Tibial nerve (tissue), 4 donors: ENCODE measurements at places on chromosomes 11 and 22. TPM values are rescaled to one million over a fixed set of nuclear protein-coding genes. Genes with fewer than 3 reads are reported as not detected.

DNA sequence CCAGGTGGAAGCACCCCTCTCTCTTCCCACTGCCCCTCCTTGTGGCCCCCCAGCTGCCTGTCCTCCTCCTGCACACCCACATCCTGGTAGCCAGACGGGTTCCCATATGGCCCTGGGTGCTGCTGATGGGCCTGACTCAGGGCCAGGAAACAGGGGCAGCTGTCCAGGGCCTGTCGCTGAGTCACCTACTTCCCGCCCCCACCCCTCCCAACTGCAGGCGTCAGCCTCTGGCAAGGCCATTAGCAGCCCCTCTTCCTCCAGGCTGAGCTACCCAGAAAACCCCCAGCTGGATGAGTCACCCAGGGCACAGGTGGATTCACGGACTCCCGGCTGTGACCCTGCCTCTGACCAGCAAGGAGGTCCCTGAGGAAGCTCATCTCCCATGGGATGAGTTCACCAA lies 6.9 kb upstream of the GAL start:
- no peak overlapping the region for H3K27ac ChIP-seq
- H3K36me3 ChIP-seq, result no peaks in the 10 kb centered on the region
- H3K4me3 ChIP-seq, result no peak overlapping the region
- DNase-seq, result no peak
- no peaks in the 10 kb centered on the region for H3K27me3 ChIP-seq

DNA sequence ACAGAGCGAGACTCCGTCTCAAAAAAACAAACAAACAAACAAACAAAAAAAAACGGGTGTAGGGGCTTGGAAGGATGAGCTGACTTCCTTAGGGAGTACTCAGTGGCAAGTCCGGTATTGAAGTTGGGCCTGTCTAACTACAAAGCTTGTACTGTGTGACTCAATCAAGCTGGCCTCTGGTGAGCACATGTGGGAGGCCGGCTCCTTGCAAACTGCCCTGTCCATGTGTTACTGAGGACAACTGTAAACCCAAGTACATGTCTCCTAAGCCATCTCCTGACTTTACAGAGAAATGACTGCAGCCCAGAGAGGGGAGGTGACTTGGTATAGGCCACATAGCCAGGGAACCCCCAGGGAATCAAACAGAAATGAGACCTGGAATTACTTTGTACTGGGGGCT lies 11.6 kb downstream of the RIBC2 start:
- DNase-seq, result no peak
- H3K27ac ChIP-seq, result no peak overlapping the region
- no peaks in the 10 kb centered on the region for H3K27me3 ChIP-seq
- H3K4me3 ChIP-seq, result no peak overlapping the region
- no peaks in the 10 kb centered on the region for H3K4me1 ChIP-seq
- no peaks in the 10 kb centered on the region for H3K36me3 ChIP-seq

GRCh38 chr11:2289859-2290258 lies 11.9 kb downstream of the C11orf21 start:
- H3K27ac ChIP-seq, result no peak overlapping the region
- H3K27me3 ChIP-seq, result no peaks in the 10 kb centered on the region
- no peaks in the 10 kb centered on the region for H3K4me1 ChIP-seq
- DNase-seq, result no peak
- H3K4me3 ChIP-seq, result no peak overlapping the region

DNA sequence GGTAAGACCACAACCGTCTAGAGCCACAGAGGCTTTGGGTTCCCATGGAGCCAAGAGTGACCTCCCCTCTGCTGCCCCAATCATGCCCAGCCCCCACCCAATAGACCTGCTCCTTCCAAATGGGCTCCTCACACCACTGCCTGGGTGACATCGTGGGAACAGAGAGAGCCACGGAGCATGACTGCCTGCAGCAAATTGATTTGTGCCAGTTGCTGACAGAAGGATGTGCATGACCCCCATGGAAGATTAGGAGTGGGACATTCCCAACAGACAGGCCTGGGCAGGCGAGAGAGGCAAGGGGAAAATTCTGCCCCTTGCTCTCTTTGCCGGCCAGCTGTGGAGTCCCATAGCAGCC lies 88.5 kb downstream of the TENM4 start:
- H3K36me3 ChIP-seq, result no peaks in the 10 kb centered on the region
- H3K4me1 ChIP-seq, result no peaks in the 10 kb centered on the region
- no peak for DNase-seq
- H3K4me3 ChIP-seq, result no peak overlapping the region
- H3K27ac ChIP-seq, result no peak overlapping the region

DNA sequence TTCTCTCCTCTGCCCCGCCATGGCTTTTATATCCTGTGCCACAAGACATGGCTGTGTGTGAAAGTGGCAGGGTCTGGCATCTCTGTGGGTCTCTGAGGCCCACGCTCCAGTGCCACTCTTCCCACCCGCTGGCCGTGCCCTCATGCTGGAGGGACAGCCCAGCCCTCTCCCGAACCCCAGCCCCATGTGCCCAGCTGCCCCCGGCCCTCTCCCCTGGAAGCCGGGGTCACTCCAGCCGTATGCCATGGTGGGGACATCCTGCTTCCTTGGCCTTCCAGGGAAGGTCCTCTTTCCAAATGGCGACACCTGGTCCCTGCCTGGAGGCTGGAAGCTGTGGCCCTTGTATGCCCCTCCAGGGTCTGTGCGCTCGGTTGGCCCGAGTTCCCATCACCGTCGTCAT lies 63.3 kb upstream of the PPP6R3 start:
- no peaks in the 10 kb centered on the region for H3K27me3 ChIP-seq
- no peak for DNase-seq
- peaks cover 32% of the 10 kb centered on the region for H3K36me3 ChIP-seq

- H3K36me3 ChIP-seq, result no peaks in the 10 kb centered on the region
- H3K27ac ChIP-seq, result peak overlapping the region; percentile 93
- H3K4me3 ChIP-seq, result peak overlapping the region; percentile 76
These were observed 1.2 kb downstream of the CDC42EP2 start for GRCh38 chr11:65315866-65316226.

DNA sequence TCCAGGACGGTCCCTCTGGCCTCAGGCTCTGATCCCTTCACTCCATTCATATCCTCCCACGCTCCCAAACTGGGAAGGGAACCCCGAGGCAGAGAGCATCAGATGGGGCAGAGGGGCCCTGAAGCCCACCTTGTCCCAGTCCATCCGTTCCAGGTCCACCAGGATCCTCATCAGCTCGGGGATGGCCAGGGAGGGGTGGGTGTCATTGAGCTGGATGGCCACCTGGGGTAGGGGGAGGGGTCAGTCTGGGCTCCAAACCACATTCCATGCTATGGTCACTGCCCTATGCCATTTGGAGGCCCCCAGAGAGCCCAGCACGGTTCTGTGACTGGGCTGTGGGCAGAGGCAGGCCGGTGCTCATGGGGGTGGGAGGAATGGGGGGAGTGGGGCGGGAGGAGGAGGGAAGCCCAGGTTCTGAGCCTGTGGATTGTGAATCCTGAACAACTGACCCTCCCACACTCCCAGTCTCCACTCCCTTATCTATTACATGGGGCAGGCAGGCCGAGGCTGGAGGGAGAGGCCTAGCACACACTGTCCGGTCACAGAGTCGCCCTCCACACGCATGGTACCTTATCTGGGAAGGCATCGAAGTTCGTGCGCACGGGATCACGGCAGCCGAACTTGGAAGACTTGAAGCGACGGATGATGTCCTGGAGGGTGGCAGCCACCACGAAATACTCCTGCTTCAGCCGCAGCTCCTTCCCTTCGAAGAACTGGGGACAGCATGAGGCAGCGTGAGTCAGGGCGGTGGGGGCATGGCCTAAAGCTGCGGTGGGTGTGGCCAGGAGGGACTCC lies 5.5 kb downstream of the PYGM start:
- H3K36me3 ChIP-seq, result no peaks in the 10 kb centered on the region
- peaks cover 6% of the 10 kb centered on the region for H3K4me1 ChIP-seq
- no peaks in the 10 kb centered on the region for H3K27me3 ChIP-seq
- no peak overlapping the region for H3K27ac ChIP-seq
- DNase-seq, result no peak
- H3K4me3 ChIP-seq, result no peak overlapping the region

DNA sequence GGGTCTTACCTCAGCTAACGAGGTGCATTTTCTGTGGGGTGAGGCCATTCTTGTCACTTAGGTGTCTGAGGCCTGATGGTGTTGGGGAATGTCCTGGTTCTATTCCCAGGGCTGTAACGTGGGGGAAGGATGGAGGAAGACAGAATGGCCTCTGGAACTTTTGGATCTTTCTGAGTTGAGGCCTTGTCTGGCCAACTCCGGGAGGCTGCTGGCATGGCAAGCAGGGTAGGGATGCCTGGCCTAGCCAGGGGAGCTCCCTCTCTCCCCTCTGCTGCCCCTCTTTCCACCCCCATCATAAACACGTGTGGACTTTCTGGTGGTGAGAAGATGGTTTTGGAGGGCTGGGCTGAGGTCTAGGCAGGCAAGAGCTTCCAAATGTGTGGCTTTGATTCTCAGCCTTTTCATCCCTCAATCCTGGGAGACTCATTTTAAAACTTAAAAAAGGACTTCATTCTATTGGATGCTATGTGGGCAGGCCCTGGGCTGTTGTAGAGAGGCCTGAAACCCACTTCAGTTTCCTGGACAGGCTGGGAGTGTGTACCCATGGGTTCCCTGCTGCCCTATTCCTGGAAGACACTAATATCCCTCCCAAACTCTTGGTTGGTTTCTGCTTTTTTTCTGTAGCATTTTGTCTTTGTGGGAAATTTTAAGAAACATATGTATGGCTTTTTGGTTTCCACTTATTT lies 30.9 kb downstream of the ZBTB16 start:
- no peaks in the 10 kb centered on the region for H3K27me3 ChIP-seq
- H3K27ac ChIP-seq, result peak overlapping the region; percentile 40
- no peaks in the 10 kb centered on the region for H3K36me3 ChIP-seq
- DNase-seq, result no peak

DNA sequence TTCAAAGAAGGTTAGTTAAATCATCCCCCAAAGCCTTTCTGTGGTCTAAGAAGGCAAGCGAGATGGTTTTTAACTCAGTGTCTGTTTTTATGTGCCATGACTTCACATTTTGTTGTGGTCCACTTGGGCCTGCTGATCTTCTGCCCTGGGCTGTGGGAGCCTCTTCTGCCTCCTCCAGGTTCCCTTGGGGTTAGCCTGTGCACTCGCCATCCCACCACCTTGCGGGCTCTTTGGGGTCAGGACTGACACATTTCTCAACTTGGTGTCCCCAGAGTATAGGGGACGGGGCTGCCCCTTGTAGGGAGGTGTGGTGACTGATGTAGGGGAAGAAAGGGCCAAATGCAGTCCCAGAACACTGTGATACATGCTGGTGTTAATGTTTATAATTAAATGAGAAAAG lies 207.0 kb downstream of the TBC1D22A start:
- no peak overlapping the region for H3K4me3 ChIP-seq
- DNase-seq, result no peak
- H3K4me1 ChIP-seq, result no peaks in the 10 kb centered on the region

DNA sequence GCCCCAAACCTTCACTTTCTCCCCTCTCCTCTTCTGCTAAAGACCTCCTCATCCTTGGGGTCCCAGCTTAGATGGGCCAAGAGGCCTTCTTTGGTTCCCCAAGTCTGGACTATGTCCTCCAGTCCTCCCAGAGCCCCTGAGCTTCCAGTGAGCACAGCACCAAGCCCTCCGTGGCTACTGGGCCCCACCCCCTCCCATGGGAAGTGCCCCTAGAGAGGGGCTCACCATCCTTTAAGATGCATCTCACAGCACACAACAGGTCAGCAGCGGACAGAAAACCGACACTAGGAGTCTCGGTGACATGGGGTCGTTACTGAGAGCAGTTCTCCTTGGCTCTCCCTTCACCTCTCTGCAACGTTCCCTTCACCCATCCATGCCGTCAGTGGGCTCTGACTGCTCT lies 2.7 kb downstream of the LRRC32 start:
- H3K36me3 ChIP-seq, result no peaks in the 10 kb centered on the region
- H3K4me3 ChIP-seq, result peak overlapping the region; percentile 62
- H3K27ac ChIP-seq, result peak overlapping the region; percentile 32
- peak; percentile 9 for DNase-seq

- H3K27ac ChIP-seq, result peak overlapping the region; percentile 96
- no peaks in the 10 kb centered on the region for H3K36me3 ChIP-seq
- H3K4me3 ChIP-seq, result peak overlapping the region; percentile 55
- no peak for DNase-seq
These were observed 789 bp upstream of the KDM2A start for GRCh38 chr11:67118181-67118766.

DNA sequence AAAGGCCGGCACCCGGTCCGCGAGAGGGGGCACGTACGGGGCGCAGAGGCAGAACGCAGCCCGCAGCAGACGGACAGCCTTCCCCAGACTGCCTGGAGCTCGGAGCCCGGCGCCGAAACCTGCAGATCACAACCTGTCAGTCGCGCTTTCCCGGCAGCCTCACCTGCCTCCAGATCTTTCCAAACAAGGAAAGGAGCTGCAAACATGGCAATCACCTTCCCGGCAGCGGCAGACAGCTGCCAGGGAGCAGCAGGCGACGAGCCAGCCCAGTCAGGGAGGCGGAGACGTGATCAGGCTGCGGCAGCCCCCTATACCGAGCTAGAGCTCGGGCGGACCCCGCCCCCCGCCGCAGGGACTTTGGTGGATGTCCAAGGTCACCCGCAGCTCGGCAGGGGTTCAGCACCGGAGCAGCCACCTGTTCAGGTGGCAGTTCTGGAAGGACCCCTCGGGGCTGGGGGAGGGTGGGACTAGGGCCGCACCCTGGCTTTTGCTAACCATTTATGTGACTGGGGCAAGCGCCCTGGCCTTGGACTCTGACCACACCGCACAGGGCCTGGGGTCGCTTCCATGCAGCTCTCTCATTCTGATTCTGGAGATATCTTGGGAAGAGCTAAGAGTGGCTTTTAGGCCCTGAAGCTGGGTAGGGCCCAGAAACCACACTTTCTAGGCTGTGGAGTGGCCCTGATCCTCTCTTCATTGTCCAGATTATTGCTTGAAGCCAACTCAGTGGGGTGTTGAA lies 143.8 kb downstream of the NECTIN1 start:
- no peaks in the 10 kb centered on the region for H3K36me3 ChIP-seq
- peak overlapping the region; percentile 15 for H3K4me3 ChIP-seq
- H3K27ac ChIP-seq, result no peak overlapping the region
- DNase-seq, result no peak

GRCh38 chr11:22711071-22711770 lies 44.8 kb downstream of the GAS2 start:
- H3K4me3 ChIP-seq, result no peak overlapping the region
- no peaks in the 10 kb centered on the region for H3K4me1 ChIP-seq
- no peaks in the 10 kb centered on the region for H3K27me3 ChIP-seq

DNA sequence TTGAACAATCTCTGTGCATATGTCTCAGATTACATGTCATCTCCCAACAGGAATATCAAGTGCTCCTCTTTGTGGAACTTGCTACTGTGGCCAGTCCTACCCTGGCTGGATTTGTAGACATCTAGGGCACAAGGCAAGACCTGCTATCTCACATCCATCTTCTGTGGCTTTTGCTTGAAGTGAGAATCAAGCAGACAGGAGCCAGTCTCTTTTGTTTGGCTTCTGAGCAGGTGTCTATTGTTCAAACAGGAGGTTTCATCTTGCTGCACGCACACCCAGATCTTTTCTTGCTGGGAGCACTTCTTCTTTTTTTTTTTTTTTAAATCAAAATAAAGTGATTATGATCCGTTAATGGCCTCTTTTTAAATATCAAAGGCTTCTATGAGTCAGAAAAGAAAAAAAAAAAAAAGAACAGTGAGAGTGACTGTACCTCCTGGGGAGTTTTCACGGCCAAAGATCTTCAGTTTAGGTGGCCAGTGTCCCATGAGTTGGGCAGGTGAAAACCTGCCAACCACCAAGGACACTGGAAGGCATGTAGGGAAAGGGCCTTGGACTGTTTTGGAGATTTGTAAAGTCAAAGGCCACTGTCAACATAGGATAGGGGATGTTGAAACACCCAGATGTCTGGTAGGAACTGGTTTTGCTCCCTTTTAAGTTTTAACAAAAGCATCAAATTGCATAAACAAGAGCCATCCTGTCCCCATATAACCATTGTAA lies 78.1 kb downstream of the CD44 start:
- H3K27me3 ChIP-seq, result no peaks in the 10 kb centered on the region
- H3K36me3 ChIP-seq, result peaks cover 44% of the 10 kb centered on the region
- H3K4me1 ChIP-seq, result no peaks in the 10 kb centered on the region

The OR5F1 gene
- total RNA-seq, result not detected

The GGT5 gene
- total RNA-seq, result 84.3 TPM

The TMEM135 gene
- 23.2 TPM for total RNA-seq

The C2CD2L gene
- 13.0 TPM for total RNA-seq

The CADM1 gene
- 26.0 TPM for total RNA-seq

The APOA5 gene
- not detected for total RNA-seq
